Ammon's horn (tissue), 1 donor: ENCODE measurements at places on chromosomes 13 and 19.
A peak's percentile ranks its signal among the peaks of the same experiment; 100 is the strongest.

GRCh38 chr19:15452111-15453047, 2.6 kb upstream of the WIZ start:
- peak; percentile 55 for DNase-seq

GRCh38 chr19:46133101-46133627, 8.7 kb upstream of the IGFL3 start:
- peak; percentile 82 for DNase-seq

GRCh38 chr13:37413161-37413560, 185.4 kb downstream of the POSTN start:
- DNase-seq: no peak

DNA sequence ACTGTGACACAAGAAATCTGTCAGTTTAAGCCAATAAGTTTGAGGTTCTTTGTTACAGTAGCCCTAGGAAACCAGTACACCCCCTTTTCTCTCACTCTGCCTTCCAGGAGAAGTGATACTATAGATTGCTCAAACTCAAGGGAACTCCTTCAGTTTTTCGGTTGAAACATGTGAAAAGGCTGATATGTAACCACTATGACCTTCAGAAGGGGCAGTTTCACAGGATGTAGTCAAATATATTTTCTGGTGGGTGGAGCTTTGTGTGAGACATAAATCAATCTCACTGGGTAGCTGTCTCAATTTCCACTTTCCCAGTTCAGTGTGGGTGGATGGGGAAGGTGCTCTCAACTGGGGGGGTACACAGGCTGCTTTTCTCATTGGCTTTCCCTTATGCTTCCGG, 41.7 kb downstream of the HTR2A start:
- no peak for DNase-seq

- no peak for DNase-seq
These were observed 2.8 kb upstream of the LIN7B start for GRCh38 chr19:49111218-49111998.

DNA sequence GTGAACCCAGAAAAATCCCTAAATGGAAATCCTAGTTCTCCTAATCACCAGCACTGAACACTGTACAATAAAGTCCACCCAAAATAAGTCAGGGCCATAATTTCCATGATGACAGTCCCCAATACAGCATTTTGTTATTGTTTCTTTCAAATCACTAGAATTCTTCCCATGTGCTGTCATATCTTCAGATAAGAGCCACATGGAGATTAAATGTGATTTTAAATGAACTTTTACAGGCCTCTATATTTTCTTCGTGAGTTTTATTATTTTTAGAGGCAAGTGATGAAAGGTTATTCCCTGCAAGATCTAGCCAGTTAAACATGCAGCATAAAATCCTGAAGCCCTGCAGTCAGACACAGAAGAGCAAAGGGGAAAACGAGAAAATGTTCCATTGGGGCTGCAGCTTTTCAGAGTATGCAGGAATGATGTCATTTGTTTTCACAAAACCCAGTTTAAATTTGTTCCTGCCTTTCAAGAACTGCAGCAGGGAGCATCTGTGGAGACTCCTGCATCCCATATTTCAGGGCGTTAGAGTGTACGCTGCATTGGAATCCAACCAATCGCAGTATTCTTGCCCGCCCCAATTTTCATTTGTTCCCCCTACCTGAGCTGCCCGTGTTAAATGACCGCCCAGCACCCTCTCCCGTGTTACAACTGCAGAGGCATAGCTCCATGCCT, 167.2 kb upstream of the KLF12 start:
- no peak for DNase-seq

- no peak for DNase-seq
These were observed 13.7 kb upstream of the SCEL start for GRCh38 chr13:77521595-77522367.

- DNase-seq: peak; percentile 12
These were observed 546 bp downstream of the TBC1D4 start for GRCh38 chr13:75481176-75482069.

GRCh38 chr19:31515931-31516330, 166.7 kb upstream of the TSHZ3 start:
- DNase-seq: no peak

- peak; percentile 14 for DNase-seq
These were observed 776.9 kb downstream of the GPC5 start for GRCh38 chr13:92175330-92175729.

- DNase-seq: no peak
These were observed 1.9 kb downstream of the CCNE1 start for GRCh38 chr19:29813642-29814041.

DNA sequence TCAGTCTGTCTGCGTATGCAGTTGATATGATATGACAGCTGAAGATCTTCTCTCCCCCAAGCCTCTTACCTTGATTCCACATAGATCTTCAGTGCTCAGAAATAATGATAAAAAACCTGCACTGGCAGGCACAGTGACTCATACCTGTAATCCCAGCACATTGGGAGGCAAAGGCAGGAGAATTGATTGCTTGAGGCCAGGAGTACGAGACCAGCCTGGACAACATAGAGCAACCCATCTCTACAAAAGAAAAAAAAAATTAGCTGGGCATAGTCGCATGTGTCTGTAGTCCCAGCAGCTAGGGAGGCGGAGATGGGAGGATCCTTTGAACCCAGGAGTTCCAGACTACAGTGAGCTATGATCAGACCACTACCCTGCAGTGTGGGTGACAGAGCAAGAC, 551.0 kb upstream of the MIR17HG start:
- DNase-seq: no peak

GRCh38 chr13:48072304-48072703, 22.6 kb downstream of the MED4 start:
- DNase-seq: no peak

GRCh38 chr13:111539252-111539651, 218.8 kb downstream of the TEX29 start:
- no peak for DNase-seq

DNA sequence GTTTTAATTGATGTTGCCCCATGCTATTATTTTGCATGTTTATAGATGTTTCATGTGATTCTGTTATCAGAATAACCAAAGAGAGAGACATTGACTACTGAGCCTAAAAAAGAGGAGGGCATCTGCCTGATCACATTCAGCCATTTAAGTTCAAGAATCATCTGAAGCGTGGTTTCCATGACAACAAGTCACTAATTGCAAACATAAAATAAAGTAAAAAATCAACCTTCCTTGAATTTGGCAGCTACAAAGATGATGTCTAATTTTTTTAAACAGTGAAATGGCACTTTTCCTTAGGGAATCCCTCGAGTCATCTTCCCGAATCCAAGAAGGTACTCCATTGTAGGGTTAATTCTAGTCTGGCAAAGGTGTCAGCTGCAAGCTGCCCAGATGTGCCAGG, 884.2 kb downstream of the DIAPH3 start:
- DNase-seq: no peak

DNA sequence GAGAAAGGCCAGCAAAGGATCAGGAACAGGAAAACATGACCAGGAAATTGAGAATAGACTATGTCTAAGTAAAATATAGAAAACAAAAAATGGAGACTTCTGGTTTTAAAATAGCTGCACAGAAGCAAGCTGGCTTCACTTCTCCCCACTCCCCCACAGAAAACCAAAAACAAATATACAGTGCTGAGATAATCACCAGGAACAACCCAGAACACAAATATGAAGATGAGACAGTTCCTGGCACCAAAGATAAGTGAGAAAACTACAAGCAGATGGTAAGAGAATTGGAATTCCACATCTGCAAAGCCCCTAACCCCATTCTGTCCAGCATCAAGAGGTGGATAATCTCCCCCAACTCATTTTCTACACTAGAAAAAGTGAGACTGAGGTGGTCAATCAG, 397.7 kb downstream of the SUCLA2 start:
- peak; percentile 9 for DNase-seq

GRCh38 chr13:64810750-64811149, 2419.4 kb downstream of the PCDH9 start:
- no peak for DNase-seq

- no peak for DNase-seq
These were observed 32.3 kb upstream of the GJB6 start for GRCh38 chr13:20264271-20265018.

DNA sequence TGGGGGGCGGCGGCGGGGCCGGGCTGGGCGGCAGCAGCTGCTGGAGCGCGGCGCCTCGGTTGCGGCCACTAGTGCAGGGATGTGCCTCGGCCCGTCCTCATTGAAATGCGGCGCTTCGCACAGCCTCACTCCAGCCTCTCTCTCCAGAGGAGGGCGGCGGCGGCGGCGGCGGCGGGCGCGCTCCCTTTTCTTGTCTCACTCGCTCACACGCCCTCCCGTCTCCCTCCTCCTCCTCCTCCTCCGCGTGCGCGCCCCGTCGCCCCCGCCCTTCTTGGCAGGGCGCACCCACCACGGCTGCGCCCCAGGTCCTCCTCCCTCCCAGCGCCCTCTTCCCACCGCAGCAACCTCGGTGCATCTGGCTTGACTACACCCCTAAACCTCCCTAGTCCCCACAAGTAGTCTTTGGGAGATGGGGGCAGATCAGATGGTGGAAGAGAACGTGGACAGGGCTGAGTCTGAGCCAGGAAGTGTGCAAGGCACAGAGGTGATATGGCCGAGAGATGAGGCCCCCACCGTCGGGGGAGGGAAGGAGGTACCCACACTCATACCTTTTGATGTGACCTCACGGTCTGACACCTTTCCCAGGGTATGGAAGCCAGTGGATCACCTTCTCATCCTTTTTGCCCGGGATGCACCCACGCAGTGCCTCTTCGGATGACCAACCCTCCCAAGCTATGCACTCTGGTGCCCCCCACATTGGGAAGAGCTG, at the start of gene DCLK1:
Gene DCLK1 (minus strand): TSS at position 161 of the 709 bp plus-strand sequence.
- peak; percentile 69 for DNase-seq

- DNase-seq: no peak
These were observed 196.9 kb downstream of the LIG4 start for GRCh38 chr13:108018371-108018870.

- DNase-seq: no peak
These were observed 1.1 kb upstream of the NR2F6 start for GRCh38 chr19:17246681-17247425.

DNA sequence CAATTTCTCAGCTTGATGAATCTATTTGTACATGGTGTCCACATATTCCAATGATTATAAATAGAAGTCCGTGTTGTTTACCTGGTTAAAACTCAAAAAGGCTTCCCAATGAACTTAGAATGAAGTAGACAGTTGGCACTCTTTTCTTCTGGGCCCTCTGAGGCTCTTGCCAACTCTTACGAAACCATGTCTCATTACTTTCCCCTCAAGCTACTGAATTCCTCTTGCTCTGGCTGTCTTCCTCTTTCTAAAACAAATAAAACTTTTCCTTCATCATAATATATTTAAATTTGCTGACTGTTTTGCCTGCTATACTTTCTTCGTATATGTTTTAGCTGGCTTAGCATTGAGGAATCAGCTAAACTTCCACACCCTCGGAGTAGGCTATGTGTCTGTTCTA, 139.7 kb downstream of the SLITRK6 start:
- no peak for DNase-seq

DNA sequence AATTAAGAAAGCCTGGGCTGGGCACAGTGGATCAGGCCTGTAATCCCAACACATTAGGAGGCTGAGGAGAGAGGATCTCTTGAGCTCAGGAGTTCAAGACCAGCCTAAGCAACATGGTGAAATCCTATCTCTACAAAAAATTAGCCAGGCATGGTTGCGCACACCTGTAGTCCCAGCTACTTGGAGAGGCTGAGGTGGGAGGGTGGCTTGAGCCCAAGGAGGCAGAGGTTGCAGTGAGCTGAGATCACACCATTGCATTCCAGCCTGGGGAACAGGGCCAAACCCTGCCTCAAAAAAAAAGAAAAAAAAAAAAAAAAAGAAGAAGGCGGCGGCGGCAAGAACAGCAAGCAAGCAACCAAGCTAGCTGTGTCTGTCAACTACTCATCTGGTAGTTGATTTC, 26.7 kb downstream of the TSC22D1 start:
- no peak for DNase-seq

GRCh38 chr13:25171517-25172302, at the start of gene AMER2:
Gene AMER2 (minus strand): TSS chr13:25172288. CDS start chr13:25171619, 669 bp downstream.
- peak; percentile 92 for DNase-seq

- DNase-seq: no peak
These were observed 63.0 kb downstream of the C13orf42 start for GRCh38 chr13:51048166-51048461.

DNA sequence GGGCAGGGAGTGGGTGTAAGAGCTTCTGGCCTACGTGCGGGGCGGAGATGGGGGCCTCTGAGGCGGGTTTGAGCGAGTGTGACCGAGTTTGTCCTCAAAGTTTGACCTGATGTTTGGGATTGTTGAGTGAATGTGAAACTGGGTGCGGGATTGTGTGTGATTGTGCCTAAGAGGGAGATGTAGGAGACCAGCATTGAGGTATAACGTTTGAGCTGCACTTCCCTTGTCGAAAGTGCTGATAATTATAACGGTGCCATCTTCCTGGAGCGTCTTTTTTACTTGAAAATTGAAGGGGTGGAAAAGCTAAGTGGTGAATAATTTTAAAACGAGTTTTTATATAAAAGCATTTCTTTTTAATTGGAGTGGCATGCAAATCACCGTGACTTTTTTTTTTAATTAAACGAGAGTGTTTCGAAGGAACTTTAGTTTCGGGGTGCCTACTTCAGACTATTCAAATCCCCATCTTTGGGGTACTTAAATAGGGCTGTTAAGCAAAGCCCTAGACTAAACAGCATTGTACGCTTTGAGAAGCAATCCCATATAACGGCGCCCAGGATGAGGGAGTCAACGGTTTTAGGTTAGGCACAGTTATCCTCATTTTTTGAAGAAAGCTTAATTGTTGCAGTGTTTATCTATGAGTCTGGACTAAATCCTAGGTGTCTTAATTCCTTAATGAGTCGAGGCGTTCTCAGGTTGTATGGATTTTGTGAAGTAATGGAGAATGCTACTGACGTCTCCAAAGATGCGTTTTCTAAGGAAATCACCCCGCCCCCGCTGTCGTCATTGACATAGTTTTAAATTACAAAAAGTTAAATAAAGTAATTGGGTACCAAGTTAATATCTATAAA, 594 bp downstream of the ZNF146 start:
- DNase-seq: no peak

DNA sequence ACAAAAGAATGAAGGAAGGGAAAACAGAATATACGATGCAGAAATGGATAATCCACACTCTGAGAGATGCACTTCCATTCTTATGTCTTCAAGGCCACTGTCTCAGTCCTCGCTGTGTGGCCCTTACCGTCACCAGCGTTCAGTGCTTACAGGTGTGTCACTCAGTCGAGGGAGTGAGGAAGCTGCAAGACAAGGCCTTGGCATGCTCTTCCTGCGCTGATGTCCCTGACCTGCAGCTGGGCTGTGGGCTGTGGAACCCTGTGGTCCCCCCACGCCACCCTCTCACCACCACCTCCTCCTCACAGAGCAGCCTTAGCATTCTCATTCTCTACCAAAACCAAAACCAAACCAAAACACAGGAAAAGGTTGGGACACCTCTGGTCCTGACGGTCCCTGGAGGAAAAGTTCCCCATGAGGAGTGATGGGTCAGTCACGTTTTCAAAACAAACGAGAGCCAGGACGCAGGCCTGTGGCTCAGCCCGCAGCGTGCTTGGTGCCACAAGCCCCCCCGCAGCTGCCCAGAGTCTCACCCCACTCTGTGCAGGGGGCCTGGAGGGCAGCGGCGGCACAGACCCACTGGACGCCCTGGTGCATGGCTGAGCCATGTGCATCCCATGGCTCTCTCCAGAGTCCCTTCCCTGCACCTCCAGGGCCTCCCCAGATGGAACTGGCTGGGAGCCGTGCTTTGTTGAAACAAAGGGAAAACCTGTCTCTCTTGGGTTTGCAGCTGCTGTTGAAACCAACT, 48.2 kb upstream of the GPR183 start:
- no peak for DNase-seq
